Activated naive CD4-positive, alpha-beta T cell treated with anti-CD3 and anti-CD28 coated beads, Interleukin-2, amount 10 ng/mL, durations not matched to agents 7 days and 5 days (primary cell): ENCODE measurements at places on chromosomes 1 and 21.

DNA sequence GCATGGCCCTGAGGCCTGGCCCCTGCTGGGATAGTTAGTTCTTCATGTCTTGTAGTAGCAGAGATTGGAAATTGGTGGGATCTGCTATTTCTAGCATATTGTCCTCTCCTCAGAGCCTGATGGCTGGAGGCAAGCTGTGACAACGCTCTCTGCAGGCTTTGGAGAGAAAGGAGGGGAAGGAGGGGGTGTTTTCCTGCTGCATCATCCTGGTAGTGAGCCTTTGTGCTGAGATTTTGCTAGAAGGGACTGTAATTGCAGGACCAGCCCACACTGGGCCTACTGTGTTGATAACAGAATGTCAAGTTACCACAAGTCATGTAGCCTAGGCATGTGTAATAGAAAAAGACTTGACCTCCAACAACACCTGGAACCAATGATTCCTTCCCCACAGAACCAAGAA is 351.0 kb downstream of the SIPA1L2 start:
- no peak overlapping the region for H3K27ac ChIP-seq
- no peak overlapping the region for H3K4me3 ChIP-seq
- no peak for DNase-seq
- no peaks in the 10 kb centered on the region for H3K4me1 ChIP-seq
- no peaks in the 10 kb centered on the region for H3K36me3 ChIP-seq

DNA sequence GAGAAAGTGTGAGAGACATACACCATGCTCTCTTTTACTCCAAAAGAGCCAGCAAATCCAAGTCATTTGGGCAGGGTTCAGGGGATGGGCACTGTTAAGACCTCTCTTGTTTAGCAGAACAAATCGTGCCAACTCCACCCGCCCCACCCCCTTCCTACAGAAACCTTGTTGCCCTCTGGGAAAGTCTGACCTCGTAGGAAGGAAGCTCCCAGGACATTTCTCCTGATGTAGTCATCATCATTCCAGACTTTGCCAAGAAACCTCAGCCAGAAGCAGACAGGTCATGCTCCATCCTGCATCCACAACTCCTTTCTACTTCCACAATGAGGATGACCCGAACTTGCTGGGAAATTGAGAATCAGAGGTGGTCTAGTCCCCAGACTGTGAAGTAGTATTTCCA is 57.7 kb downstream of the UBE2T start:
- H3K4me1 ChIP-seq = peaks cover 13% of the 10 kb centered on the region
- H3K4me3 ChIP-seq = no peak overlapping the region
- peaks cover 62% of the 10 kb centered on the region for H3K27me3 ChIP-seq
- no peak overlapping the region for H3K27ac ChIP-seq
- DNase-seq = no peak
- no peaks in the 10 kb centered on the region for H3K36me3 ChIP-seq

DNA sequence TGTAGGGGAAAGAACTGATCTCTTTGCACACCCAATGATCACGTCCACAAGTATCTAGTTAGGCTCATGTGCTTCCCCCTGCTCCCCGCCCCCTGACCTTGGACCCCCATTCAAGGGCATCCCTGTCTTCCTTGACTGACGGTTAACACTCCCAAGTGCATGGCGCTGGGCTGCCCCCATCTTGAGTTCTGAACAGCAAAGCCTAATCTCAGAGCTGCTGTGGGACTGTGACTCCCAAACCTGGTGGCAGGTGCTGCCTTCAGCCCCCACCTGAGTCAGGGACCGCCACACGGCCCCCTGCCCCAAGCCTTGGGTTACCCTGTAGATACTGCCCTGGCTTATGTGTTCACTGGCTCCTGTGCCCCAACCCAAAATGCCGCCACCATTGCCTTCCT is 925 bp downstream of the TNNI1 start:
- H3K27me3 ChIP-seq = peaks cover 44% of the 10 kb centered on the region
- H3K27ac ChIP-seq = no peak overlapping the region
- H3K4me1 ChIP-seq = no peaks in the 10 kb centered on the region
- no peaks in the 10 kb centered on the region for H3K36me3 ChIP-seq

- H3K4me1 ChIP-seq = no peaks in the 10 kb centered on the region
- no peak overlapping the region for H3K27ac ChIP-seq
- no peaks in the 10 kb centered on the region for H3K27me3 ChIP-seq
- no peak for DNase-seq
Observed at GRCh38 chr1:231723146-231723545, 96.6 kb downstream of the DISC1 start.

DNA sequence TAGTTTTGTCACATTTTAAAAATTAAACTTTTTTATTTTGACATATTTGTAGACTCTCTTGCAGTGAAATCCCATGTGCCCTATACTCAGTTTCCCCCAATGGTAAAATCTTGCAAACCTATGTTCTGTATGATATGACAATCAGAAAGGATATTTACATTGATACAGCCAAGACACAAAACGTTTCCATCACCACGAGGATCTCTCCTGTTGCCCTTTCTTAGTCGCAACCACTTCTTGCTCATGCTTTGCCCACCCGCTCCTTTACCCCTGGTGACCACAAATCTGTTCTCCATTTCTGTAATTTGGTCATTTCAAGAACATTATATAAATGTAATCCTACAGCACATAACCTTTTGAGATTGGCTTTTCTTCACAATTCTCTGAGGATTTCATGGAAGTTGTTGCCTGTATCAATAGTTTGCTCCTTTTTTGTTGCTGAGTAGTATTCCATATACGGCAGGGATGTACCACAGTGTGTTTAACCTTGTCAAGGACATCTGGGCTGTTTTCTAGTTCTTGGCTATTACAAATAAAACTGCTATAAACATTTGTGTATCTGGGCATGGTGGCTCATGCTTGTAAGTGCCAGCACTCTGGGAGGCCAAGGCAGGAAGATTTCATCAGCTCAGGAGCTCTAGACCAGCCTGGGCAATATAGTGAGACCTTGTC is 14.0 kb upstream of the BATF3 start:
- peaks cover 8% of the 10 kb centered on the region for H3K27me3 ChIP-seq
- H3K36me3 ChIP-seq = no peaks in the 10 kb centered on the region
- no peak overlapping the region for H3K27ac ChIP-seq
- peaks cover 4% of the 10 kb centered on the region for H3K4me1 ChIP-seq
- no peak overlapping the region for H3K4me3 ChIP-seq

DNA sequence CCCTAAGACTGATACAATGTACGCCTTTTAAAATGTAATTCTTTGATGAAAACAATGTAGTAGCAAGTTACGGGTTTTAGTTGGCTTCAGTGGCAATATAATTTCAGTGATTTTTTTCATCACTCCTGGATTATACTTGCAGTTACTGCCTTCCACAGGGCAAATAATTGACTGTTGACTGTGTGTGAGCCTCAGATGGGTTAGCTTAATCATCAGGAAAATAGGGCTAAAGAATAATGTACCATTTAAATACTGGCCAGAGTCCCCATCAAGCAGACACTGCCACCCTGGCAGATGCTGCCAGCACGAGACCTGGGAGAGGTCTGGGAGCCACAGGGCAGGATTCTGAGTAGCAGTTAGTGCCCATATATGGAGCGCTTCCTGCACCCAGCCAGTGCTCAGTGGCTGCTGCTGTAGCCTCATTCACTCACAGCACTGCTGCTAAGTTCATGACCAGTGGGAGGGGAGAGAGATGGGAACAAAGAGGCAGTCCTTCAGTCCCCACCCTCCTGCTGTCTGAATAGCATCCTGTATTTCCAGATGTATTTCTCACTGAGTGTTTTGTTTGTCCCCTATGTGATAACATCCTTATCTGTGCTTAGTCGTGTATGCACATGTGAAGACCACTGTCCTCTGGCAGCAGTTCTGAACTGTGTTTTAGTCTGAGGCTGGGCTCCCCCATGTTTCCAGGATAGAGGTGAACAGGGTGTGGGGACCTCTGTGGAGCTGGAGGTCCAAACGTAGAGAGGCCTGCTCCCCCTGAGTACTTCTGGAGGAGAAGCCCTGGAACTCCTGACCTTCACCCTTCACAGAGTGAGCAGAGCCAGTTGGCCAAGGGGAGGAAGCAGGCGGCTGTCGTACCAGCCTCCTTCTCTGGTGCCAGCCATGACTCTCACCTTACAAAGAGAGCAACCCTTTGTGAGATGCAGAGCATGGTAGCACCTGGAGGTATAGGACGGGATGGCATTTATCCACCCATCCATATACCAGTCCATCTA is 80.4 kb downstream of the ADARB1 start:
- peak; percentile 61 for DNase-seq
- H3K4me1 ChIP-seq = peaks cover 43% of the 10 kb centered on the region
- H3K27me3 ChIP-seq = no peaks in the 10 kb centered on the region
- no peak overlapping the region for H3K27ac ChIP-seq

- H3K4me1 ChIP-seq = peaks cover 70% of the 10 kb centered on the region
- peaks cover 53% of the 10 kb centered on the region for H3K27me3 ChIP-seq
- peak overlapping the region; percentile 79 for H3K27ac ChIP-seq
- H3K36me3 ChIP-seq = peaks cover 32% of the 10 kb centered on the region
Observed at GRCh38 chr1:25677193-25677773, 60.7 kb downstream of the MAN1C1 start.

DNA sequence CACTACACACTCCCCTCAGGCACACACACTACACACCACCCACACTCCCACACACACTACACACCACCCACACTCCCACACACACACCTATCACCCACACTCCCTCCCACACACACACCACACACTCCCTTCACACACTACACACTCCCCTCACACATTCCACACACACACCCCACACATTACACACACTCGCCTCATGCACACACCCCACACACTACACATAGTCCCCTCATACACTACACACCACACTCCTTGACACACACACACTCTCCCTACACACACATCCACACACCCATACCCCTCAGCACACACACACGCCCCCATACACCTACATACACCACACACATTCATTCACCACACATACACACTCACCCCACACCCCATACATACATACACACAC is 31.0 kb upstream of the SELENON start:
- no peak overlapping the region for H3K27ac ChIP-seq
- H3K27me3 ChIP-seq = peaks cover 24% of the 10 kb centered on the region
- H3K4me3 ChIP-seq = no peak overlapping the region
- peaks cover 55% of the 10 kb centered on the region for H3K4me1 ChIP-seq

DNA sequence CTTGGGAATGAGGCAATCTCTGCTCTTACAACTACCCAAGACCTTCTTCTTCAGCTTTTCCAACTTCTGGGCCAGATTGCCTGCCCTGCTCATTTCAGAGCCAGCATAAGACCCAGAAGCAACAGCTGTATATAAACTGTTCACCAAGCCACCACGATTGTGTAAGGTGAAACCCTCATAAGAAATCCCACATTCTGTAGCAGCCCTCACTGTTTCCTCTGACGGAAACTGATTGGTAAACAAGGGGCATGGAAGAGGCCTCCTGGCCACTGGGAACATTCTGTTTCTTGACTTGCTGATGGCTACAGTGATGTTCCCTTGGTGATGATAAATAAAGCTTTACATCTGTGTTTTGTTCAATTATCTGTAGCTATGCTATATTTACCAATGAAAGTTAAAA is 39.7 kb upstream of the EXO1 start:
- no peak overlapping the region for H3K4me3 ChIP-seq
- H3K27me3 ChIP-seq = peaks cover 5% of the 10 kb centered on the region
- H3K36me3 ChIP-seq = no peaks in the 10 kb centered on the region
- H3K4me1 ChIP-seq = no peaks in the 10 kb centered on the region
- no peak overlapping the region for H3K27ac ChIP-seq

- no peaks in the 10 kb centered on the region for H3K36me3 ChIP-seq
- no peak overlapping the region for H3K27ac ChIP-seq
- H3K4me3 ChIP-seq = no peak overlapping the region
Observed at GRCh38 chr1:67883069-67883468, 49.8 kb upstream of the GNG12 start.

DNA sequence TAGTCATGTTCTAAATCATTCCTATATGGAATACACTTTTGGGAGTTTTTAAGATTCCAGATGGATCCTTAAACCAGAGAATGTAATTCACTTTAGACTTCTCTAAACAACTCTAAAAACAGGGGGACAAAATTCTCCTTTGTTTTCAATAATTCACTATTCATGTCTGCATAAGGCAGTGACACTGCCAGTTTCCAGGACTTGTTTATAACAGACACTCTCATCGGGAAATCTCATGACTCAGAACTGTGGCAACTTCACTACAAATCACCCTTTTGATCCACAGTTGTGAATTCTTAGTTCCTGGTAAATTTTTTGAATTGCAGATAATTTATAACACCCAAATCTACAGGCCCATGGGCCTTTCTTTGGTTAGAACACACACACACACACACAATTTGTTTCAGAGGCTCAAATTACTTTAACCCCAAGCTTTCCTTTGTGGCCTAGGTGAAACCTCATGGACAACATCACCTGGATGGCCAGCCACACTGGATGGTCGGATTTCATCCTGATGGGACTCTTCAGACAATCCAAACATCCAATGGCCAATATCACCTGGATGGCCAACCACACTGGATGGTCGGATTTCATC is at the start of gene OR2T4:
OR2T4 (plus strand) TSS at position 545 of the 595 bp plus-strand sequence; CDS start at position 545, 0 bp downstream.
- H3K4me3 ChIP-seq = no peak within 1 kb of the TSS
- DNase-seq = no peak
- no peak within 1 kb of the TSS for H3K27ac ChIP-seq
- no peaks in the 10 kb centered on the region for H3K36me3 ChIP-seq
